ENCODE measurements at places on chromosomes 5 and 9.

- no peak for DNase-seq
Measured at GRCh38 chr9:113416149-113416721, 5.7 kb downstream of the C9orf43 start.

DNA sequence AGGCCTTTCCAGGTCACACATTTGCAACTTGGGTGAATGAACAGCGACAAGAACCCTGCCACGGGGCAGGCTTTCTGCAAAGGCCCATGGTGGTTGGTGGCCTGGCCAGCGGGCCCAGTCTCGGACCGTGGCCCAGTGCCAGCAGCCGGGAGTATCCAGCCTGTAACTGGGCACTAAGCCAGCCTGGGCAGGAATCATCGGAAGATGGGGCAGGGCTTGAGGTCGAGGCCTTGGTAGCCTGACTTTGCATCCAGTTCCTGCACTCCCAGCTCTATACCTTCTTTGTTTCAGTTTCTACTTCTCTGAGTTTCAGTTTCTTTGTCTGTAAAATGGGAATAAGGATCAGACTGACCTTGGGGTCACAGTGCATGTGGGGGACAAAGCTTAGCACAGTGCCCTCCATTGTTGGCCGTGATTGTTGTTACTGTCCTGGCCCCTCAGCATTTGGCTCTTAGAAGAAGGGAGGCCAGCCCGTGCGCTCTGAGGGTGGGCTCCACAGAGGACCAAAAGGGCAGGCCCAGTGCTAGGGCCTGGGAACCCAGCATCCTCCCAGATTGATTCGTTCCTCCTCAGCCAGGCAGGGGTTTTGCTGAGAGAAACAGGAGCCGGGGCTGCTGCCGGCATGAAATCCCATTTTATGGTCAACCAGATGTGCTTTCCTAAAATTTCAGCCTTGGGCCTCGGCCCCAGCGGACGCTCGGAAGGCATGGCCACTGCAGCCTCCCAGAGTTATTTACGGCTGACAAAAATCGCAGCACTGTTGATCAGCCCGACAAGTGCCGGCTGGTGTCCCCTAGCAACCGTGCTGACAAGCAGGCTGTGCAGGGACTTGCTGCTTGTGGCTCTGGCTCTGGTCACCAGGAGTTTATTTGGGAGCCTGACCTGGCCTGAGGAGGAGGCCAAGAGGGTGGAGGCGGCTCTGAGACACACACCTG is 43.6 kb downstream of the JADE2 start:
- no peak for DNase-seq

GRCh38 chr5:157464519-157465171 is 4.6 kb downstream of the NIPAL4 start:
- no peak for DNase-seq

GRCh38 chr5:15966066-15966640 is 213.4 kb downstream of the MARCHF11 start:
- DNase-seq, result no peak

- DNase-seq, result no peak
Measured at GRCh38 chr5:123500471-123500870, 11.5 kb upstream of the CSNK1G3 start.

GRCh38 chr9:14148501-14149103 is 165.3 kb downstream of the NFIB start:
- DNase-seq, result no peak

- DNase-seq, result no peak
Measured at GRCh38 chr5:39808656-39809055, 383.9 kb upstream of the DAB2 start.

- no peak for DNase-seq
Measured at GRCh38 chr5:58497386-58497785, 6.2 kb downstream of the GAPT start.

GRCh38 chr5:69450116-69450515 is 35.2 kb downstream of the MARVELD2 start:
- no peak for DNase-seq

All from stimulated activated CD8-positive, alpha-beta memory T cell treated with anti-CD3 and anti-CD28 coated beads, Interleukin-4, amount 100 ng/mL, for 1 hour (primary cell).